ENCODE measurements at places on chromosomes 1 and 21.
A peak's percentile ranks its signal among the peaks of the same experiment; 100 is the strongest.

DNA sequence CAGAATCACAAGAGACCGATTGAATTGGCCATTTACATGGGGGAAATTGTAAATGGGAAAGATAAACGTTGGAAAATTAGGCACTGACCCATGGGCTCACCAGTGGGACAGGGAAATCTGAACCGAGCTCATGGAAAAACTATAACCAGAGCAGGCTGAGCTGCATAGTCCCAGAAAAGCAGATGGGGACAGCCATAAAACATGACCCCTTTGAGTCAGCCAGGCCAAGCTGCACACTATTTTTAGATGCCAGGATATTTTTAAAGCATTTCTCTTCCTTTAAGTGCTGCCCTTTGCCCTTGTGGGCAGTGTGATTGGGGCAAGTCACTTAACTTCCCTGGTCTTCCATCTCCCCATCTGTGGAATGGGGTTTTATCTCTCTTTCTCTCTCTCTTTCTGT lies 184.1 kb downstream of the FOXD2 start:
- no peak for DNase-seq

DNA sequence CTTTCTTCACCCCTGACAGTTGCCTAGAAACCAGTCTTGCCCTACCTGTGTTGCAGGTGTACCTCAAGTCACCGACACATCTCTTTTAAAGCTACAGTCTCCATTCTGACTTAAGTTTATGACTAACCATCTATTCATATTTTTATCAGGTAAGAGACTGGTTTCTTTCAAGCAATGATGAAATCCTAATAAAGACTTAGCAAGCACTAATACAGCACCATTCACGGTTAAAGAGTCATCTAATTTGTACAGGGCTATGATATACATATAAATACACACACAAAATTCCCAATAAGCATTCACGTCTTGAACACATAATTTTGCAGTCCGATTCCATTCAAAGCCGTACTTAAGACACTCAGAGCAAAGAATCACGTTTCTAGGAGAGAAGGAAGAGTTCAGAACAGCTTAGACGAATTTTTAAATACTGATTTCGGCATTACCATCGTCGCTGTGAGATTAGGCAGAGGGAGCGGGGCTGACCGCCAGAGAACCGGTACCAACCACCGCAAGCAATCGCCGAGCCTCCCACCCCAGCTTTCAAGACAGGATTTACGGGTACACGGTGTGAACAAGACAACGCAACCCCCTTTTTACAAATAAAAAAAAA lies 943 bp downstream of the ERRFI1 start:
- DNase-seq, result no peak

- no peak for DNase-seq
Measured at GRCh38 chr21:15732290-15732995, 2.7 kb downstream of the USP25 start.

DNA sequence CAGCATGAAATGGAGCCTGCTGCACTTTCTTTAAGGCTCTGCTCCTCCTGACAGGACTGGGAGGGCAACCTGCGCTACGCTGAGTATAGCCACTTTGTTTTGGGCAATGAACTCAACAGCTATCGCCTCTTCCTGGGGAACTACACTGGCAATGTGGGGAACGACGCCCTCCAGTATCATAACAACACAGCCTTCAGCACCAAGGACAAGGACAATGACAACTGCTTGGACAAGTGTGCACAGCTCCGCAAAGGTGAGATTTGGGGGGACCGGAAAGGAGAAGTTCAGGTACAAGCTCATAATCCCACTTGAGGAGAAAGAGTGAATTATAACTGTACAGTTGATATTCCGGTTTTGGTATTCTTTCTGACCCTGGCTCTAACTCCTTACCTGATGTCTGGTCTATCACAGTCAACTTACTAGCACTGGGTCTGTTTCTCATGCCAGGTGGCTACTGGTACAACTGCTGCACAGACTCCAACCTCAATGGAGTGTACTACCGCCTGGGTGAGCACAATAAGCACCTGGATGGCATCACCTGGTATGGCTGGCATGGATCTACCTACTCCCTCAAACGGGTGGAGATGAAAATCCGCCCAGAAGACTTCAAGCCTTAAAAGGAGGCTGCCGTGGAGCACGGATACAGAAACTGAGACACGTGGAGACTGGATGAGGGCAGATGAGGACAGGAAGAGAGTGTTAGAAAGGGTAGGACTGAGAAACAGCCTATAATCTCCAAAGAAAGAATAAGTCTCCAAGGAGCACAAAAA lies 5.4 kb downstream of the ANGPTL7 start:
- no peak for DNase-seq

DNA sequence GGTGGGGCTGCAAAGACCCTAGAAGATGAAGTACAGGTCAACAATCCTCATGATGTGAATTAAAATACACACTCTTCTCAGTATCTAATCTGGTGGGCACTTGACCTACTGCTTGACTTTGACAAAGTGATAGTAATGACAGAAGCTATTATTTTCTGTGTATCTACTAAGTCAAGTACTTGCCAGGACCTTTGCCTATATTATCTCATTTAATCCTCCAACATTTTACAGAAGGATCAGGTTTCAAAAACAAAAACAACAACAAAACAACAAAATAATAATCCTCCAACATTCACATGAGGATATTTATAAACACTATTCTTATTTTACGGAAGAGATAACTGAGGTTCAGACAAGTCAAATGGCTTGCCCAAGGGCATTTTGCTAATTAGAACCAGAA lies 4.4 kb upstream of the CD48 start:
- DNase-seq, result no peak

DNA sequence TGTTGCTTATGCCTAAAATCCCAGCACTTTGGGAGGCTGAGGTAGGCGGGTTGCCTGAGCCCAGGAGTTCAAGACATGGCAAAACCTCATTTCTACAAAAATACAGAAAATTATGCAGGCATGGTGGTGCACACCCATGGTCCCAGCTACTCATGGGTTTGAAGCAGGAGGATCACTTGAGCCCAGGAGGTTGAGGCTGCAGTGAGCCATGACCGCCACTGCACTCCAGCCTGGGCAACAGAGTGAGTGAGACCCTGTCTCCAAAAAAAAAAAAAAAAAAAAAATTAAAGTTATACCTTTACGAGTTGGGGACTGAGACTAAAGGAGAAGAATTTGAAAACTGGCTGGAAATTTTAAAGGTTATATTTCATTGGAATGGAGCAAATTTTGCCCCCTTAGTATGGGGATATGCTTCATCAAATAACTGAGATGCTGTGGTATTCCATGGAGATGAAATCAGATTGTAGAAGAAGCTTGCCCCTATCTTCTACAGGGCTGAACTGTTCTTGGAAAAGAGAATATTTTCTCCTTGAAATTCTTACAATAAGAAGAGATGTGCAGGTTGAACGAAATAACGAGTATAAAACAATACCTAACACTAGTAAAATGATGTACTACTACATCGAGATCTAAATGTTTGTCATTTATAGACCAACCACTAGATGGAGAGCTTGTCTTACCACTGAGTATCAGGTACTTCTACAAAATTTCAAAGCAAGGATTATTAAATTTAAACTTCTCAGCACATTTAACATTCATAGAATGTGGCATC lies 34.9 kb upstream of the SCYL3 start:
- DNase-seq, result no peak

DNA sequence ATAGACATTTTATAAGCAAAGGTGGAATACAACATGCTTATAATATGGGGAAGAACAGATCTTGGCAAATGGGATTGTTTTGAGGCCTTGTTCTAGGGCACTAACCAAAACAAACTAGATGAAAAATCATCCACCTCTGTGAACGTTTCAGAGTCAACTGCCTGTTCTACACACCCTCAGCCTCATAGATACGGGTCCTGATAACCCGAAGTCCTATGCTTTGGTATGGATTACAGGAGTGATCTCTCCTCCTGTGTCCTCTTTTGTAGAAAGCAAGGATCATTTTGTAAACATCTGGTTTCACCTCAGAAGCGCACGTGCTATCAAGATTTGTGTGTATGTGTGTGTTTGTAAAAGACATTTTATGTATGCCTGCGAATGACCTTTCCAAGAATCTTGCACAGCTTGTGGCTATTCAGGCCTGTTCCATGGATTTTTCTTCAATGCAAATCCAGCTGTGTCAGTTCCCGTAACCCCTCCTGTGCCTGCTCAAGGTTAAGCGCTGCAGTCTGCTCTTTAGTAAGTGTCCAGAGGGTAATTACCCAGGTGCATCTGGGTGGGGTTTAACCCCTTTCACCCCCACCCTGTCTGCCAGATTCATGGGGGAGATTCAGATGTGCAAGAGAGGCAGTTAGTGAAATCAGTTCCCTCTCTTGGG lies 132.4 kb downstream of the ROR1 start:
- no peak for DNase-seq

GRCh38 chr1:58997060-58997411 lies 213.2 kb upstream of the JUN start:
- DNase-seq, result no peak

- DNase-seq, result no peak
Measured at GRCh38 chr1:15704526-15705183, 20.5 kb downstream of the PLEKHM2 start.

GRCh38 chr1:116087628-116088027 lies 23.6 kb upstream of the MAB21L3 start:
- DNase-seq, result no peak

- DNase-seq, result no peak
Measured at GRCh38 chr1:214645712-214646111, 42.7 kb downstream of the CENPF start.

DNA sequence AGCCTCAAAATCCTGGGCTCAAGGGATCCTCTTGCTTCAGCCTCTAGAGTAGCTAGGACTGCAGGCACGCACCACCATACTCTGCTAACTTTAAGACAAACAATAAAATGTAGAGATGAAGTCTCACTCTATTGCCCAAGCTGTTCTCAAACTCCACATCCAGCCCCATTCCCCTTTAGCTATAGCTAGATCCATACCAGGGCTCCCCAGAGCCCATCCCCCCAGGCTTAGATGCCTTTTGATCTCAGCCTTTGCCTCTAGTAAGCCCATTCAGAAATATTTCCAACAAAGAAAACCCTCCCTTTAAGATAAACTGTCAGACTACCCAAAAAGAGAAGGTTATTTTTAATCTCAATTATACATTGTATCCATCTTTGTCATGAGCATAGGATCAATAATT lies 325.4 kb downstream of the CHRM3 start:
- DNase-seq, result no peak

DNA sequence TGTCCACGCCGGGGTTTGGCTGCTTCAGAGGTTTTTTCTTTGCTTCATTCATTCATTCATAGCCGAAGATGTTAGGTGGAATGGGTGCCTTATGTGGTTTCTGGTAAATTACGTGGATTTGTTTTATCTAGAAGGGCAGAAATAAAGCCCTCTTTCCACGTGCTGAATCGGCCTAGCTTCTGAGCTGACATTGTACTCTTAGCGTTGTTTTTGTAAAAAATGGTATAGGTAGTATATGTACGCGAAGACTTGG lies 1.5 kb downstream of the GALNT2 start:
- DNase-seq, result no peak

DNA sequence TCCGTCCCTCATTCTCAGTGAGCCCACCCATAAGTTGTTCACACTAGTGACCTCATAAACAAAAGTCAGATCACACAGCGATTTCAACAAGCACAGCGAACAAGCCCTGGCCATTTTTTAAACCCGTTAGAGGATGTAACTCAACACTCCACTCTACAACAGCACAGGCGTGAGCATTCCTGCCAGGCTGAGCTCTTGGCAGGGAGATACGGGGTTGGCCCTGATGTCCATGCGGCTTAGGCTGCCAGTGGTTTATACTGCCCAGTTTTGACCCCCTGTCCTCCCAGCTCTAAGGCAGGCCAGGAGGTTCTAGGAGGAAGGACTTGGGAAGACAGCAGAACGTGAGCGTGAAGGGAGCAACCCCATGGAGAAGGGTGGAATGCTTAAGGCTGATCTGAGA lies 35.0 kb downstream of the PARP1 start:
- no peak for DNase-seq

- DNase-seq, result no peak
Measured at GRCh38 chr21:28734522-28735175, 258.0 kb downstream of the LTN1 start.

GRCh38 chr1:23719162-23719820 lies 24.0 kb upstream of the ELOA start:
- no peak for DNase-seq

DNA sequence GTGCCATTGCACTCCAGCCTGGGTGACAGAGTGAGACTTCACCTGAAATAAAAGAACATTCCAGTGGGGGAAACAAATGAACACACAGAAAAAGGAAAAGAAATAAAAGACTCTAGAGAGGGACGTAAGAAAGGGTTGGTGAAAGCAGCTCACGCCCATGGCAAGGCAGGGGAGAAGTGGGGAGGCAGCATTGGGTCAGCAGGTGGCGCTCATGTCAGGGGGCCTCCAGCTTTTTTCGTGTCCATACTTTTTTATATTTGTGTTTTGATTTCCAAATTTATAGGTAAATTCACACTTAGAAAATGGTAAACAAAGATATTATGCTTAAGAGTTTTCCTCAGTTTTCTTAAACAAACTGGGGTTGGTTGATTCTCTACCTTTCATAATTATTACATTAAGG lies 45.5 kb downstream of the VPS13D start:
- peak; percentile 4 for DNase-seq

GRCh38 chr1:38815903-38816627 lies 43.5 kb downstream of the RRAGC start:
- no peak for DNase-seq

- no peak for DNase-seq
Measured at GRCh38 chr1:225539069-225539468, 111.2 kb upstream of the LBR start.

DNA sequence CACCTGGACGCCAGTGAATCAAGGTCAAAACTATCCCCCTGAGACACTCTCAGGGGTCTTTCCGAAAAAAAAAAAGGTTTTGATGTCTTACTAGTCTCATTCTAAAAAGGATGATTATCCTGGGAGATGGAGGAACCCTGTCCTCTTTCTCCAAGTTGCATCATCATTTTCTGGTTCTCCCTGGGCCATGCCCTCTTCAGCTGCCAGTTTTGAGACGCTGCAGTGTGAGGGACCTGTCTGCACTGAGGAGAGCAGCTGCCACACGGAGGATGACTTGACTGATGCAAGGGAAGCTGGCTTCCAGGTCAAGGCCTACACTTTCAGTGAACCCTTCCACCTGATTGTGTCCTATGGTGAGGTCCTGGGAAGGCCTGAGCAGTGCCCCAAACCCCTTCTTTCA lies 3.5 kb downstream of the FCRLA start:
- DNase-seq, result no peak

DNA sequence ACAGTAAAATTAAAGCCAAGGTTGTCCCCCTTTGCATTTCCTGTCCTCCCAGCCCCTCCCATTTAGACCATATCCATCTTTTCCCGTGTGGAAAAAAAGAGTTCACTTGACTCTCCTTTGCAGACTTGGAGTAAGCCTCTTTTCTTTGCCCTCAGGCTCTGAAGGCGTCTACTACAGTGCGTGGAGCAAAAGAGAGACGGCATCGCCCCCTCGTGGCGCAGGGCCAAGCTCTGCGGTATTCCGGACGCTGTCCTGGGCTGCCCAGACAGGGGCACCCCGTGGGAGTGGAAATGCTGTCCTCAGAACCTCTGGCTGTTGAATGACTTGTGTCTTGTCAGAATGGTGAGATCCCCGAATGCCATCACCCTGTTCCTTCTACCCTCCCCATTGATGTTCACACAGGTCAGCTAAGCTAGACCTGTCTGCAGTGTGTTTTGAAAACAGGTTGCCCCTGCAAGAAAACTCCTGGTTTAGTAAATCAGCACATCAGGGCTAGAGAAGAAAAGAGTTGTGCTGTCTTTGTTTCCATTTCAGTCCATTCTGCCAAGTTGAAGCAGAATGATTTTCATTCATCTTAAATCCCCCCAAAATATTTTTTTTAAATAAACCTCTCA lies 12.3 kb upstream of the GJA8 start:
- DNase-seq, result peak; percentile 36

Data from CD4-positive, alpha-beta T cell treated with Interferon gamma for 1 hour (primary cell).